NCI-H1694 (cell line): ENCODE measurements at places on chromosomes 5 and 9.

DNA sequence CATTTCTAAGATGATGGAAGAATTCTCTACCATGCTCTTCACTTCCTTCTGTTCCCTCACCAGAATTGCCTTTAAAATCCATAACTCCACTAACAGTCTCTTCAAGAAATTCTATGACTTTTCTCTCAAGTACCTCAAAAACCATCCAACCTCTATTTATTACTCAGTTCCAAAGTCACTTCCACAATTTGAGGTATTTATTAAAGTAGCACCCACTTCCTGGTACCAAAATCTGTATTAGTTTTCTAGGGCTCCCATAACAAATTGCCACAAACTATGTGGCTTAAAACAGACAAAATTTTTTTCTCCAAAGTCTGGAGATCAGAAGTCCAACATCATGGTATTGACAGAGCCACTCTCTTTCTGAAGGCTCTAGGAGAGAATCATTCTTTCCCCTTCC, 4.9 kb upstream of the SPTLC1 start:
- no peak for DNase-seq

GRCh38 chr9:93191354-93191660, 7.4 kb downstream of the WNK2 start:
- no peak for DNase-seq

DNA sequence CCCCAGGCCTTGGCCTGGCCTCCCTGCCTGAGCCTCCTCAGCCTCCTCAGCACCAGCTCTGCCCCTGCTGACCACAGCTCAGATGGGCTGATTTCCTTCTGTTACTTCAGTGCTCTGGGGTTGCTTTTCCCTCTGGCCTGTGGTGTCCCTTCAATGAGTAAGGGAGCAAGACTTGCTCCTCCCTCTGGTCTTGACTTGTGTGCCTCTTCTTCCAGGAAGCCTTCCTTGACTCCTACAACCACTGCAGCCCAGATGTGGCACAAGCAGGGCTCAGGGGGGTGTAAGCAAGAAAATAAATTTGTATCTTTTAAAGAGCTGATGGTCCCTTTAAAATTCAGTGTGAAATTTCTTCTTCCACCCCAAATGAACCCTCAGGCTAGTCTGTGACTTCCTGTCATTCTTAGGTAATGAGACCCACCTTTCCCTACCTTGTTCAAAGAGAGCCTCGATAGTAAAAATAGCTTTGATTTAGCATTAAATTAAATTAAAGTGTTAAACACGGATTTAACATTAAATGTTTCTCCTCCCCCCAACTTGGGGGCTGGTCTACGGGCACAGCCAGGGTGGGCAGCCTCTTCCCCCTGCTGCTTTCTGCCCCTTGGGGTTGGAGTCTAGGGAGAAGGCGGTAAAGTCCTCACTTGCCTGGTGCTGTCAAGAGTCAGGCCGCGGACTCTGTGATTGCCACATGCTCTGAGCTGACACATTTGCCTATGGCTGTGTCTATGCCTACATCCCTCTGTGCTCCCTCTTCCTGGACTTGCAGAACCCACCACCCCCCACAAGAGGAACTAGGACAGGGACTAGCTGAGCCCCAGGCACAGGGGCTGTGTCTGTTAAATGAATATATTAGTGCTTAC, 64.5 kb downstream of the OLFM1 start:
- DNase-seq: no peak

- no peak for DNase-seq
These were observed 6.8 kb downstream of the KDM4C start for GRCh38 chr9:6764523-6764922.

DNA sequence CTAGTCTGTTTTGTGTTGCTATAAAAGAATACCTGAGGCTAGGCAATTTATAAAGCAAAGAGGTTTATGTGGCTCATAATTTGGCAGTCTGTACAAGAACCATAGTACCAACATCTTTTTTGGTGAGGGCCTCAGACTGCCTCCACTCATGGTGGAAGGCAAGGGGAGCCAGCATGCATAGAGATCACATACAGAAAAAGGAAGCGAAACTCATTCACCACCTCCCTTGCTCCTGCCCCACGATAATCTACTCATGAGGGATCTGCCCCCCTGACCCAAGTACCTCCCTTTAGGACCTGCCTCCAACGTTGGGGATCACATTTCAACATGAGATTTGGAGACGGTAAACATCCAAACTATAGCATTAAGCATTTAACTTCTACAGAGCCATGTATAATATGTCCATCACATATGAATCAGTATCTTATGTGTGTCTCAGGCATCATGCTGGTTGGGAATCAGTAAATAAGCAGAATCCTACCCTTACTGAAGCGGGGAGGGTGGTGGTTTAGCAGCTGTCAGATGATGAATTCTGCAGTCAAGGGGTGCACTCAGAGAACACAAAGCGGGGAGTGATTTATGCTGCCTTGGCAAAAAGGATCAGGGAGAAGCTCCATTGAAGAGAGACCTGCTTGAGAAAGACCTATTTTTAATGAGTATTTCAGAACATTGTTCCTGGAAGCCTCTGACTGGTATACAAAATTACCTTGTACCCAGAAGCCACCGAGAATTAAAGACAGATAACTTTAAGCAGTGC, 34.8 kb downstream of the HMGXB3 start:
- DNase-seq: no peak

GRCh38 chr9:32069169-32069813, 315.2 kb upstream of the ACO1 start:
- DNase-seq: no peak

DNA sequence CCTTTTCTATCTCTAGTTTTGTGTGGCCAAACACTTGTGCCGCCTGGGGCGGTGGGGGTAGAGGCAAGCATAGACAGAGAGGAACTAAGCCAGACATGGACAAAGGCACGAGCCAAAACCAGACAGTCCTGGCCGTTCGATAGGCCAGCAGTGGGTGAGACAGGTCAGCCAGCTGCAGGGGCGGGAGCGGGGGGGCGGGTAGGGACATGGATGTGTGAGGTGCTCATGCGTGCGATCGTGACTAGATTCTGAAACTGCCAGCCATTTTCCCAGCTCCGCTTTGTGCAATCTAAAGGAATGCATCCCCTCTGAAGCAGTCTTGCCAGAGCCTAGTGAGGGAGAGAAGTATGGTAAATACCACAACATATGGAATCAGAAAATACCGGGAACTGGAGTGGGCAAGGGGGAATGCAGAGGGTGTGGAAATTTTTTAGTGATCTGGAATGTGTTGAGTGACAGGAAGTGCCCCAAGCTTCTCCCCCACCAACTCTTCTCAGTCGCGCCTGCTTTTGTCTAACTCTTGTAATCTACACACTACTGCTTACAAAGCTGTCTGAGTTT, 111.9 kb downstream of the NR6A1 start:
- peak; percentile 42 for DNase-seq

DNA sequence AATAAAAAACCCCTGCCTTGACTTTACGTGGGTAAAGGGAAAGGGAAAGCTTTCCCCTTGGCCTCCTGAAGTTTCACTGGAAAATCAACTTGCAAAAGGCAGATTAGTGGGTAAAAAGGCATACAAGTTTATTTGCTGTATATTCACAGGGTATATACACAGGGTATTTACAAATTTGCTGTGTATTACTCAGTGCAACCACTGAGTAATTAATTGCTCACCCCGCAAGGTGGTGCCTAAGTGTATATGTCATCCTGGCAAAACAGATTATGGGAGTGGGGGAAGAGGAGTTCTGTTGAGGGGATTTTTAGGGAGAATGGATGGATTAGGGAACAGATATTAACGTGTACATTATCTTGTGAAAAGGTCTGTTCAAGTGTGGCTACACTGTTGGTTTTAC, 7.1 kb upstream of the RARS1 start:
- no peak for DNase-seq

GRCh38 chr9:97366889-97367288, 45.0 kb upstream of the TDRD7 start:
- DNase-seq: no peak

DNA sequence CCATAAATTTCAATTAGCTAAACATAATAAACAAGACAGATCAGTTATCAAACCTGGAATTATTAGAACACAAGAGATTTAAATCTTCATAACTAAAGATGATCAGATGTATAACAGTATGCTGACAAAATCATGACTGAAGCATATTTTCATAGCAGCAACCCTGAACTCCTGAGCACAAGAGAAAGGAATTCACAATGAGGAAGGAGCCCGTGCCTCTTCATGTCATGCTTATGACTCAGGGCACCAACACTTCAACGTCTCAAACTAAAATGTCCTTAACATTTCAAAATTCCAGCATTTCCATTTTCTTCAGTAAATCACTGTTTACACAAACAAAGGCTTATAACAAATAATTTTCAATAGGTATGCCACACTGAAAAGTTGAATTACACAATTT, 6.7 kb downstream of the AP3B1 start:
- no peak for DNase-seq

DNA sequence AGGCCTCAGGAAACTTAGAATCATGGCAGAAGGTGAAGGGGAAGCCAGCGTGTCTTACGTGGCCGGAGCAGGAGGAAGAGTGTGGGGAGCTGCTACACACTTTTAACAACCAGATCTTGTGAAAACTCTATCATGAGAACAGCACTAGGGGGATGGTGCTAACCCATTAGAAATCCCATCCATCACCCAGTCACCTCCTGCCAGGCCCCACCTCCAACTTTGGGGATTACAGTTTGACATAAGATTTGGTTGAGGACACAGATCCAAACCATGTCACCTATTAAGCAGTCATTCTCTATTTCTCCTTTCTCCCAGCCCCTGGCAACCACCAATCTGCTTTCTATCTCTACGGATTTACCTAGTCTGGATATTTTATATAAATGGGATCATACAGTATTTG, 26.9 kb downstream of the PBX3 start:
- DNase-seq: no peak

DNA sequence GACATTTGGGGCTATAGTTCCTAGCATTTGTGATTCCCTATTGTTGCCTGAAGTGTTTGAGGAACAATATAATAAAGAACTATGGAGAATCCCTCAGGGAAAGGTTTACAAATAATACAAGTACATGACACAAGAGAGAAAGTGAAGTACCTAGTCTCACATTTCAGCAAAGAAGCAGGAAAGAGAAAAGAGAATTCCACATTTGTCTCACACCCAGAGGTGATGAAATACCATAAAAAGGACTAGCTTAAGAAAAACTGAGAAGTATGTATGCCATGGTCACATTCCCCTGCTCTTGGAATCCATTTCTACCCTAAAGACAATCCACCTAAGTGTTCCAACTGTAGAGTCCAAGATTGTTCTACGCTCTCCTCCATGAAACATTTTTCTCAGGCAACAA, 79.0 kb upstream of the TARS1 start:
- no peak for DNase-seq

DNA sequence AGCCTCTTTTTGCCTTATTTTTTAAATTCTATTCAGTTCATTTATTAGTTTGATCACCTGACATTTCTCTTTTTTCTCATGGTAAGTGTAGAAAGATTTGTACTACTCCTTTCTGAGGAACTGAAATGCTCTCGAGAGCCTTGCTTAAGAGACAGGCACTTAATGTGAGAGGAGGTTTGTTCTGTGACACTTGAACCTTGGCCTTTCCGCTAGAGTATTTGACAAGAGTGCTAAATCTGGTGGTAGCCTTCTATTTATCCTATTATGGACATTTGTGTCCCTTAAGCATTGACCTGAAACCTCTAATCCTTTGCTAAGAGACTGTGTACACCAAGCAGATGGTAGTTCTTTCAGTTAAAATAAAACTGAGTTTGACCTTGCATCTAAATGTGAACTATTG, 805.0 kb upstream of the PTPRD start:
- no peak for DNase-seq

DNA sequence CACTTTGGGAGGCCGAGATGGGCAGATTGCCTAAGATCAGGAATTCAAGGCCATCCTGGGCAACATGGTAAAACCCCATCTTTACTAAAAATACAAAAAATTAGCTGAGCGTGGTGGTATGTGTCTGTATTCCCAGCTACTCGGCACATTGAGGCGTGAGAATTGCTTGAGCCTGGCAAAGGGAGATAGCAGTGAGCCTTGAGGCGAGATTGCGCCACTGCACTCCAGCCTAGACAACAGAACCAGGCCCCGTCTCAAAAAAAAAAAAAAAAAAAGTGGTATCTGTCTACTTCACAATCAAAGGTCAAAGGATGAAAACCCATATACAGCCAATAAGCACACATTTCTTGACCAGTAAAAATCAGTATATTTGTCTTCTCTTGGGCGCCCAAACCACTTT, 728.5 kb upstream of the ADAMTS16 start:
- no peak for DNase-seq

- no peak for DNase-seq
These were observed 762.7 kb downstream of the TLE1 start for GRCh38 chr9:80926611-80927010.

GRCh38 chr9:7827792-7828191, 28.2 kb upstream of the DMAC1 start:
- no peak for DNase-seq

- DNase-seq: peak; percentile 67
These were observed 231.6 kb downstream of the SLF1 start for GRCh38 chr5:94849821-94850736.

DNA sequence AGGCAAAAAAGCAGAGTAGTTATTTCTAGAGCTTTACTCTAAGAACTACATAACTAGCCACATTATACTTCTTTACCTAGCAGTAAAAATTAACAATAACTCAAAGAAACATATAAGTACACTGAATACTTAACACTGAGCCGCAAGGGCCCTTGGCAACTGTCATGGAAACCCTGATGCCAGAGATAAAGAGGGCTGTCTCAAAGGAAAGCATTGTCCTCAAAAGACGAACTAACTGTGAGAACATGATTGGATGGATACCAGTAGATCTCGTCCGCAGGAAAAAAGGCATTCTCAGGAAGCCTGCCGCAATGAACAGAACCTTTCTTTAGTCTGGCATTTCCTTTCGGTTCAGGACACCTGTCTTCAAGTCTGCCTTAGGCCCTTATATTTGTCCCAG, 379.0 kb upstream of the SLC30A5 start:
- no peak for DNase-seq

- no peak for DNase-seq
These were observed 287.2 kb upstream of the ZNF608 start for GRCh38 chr5:125033602-125034001.

GRCh38 chr5:152534641-152535040, 129.6 kb upstream of the NMUR2 start:
- DNase-seq: no peak

DNA sequence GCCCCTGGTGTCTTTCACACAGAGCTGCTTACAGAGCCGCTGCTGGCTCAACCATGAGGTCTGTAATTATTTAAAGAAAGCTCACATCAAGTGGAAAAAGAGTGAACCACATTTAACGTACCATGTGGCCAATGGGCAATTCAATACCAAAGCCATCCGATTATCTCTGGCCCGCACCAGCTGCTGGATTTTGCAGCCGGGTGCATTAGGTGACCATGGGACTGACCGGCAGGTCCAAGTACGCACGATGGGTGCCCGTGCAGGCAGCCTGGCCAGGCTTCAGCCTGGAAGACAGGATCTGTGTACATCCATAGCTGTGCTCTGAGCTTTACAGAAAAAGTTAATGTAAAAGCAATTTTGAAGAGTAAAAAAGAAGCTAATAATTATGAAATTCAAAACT, 20.5 kb downstream of the PPARGC1B start:
- no peak for DNase-seq

DNA sequence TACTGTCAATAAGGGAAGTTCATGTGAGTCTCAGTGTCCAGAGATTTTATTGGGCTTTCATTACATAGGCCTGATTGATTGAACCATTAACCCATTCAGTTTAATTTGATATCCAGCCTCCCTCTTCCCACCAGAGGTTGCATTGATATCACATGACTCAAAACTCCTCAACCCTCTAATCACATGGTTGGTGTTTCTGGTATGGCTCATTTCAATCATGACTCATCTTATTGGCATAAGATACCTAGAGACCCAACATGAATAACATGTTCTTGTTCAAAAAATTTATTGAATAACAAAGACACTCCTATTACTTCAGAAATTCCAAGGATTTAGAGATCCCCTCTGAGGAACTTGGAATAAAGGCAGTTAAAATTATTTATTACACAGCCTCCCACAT, 982.2 kb downstream of the TLE1 start:
- DNase-seq: no peak
